ENCODE measurements at places on chromosomes 4 and X.

GRCh38 chrX:111671668-111672067 lies 9.3 kb upstream of the ALG13 start:
- DNase-seq: no peak

DNA sequence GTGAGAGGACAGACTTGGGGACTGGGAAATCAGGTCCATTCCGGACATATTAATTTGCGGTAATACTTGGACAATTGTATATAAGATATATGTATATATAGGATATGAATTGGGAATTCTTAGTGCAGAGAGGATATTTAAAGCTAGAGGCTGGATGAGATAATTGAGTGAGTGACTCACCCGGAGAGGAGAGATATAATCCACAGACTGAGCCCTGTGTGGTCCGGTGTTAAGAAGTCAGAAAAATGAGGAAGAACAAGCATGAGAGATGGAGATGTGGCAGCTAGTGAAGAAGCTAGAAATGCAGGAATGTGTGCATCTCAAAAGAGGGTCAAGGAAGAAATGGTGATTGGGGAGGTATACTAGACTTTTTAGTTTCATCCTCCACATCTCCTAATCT lies 336.2 kb downstream of the SLC7A11 start:
- DNase-seq: no peak

DNA sequence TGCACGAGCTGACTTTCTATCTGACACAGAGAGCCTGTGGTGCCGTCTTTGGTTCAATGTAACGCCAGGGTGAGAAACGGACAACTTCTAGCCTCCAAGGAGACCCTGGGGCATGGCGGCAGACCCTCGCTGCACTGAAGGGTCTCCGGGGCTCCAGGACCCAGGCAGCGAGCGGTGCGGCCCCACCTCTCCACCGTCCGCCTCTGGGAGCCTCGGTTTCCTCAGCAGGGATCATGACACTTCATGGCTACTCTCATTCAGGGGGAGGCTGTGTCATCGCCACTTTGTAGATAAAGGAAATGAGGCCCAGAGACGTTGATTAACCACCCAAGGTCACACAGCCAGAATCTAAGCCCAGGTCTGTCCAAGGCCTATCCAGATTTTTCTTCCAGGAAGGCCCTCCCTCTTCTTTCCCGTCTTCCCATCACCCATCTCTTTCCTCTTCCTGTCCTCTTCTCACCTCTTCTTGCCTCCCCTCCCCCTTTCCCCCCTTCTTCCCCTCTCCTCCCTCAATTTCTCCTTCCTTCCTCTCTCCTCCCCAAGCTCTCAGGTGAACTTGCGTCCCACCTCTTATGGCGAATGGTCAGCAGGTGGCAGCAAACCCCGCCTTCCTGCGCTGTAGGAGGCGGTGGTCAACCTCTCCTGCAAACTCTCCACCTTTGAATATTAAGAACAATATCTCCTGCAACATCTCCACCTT lies 69.3 kb upstream of the HMX1 start:
- no peak for DNase-seq

DNA sequence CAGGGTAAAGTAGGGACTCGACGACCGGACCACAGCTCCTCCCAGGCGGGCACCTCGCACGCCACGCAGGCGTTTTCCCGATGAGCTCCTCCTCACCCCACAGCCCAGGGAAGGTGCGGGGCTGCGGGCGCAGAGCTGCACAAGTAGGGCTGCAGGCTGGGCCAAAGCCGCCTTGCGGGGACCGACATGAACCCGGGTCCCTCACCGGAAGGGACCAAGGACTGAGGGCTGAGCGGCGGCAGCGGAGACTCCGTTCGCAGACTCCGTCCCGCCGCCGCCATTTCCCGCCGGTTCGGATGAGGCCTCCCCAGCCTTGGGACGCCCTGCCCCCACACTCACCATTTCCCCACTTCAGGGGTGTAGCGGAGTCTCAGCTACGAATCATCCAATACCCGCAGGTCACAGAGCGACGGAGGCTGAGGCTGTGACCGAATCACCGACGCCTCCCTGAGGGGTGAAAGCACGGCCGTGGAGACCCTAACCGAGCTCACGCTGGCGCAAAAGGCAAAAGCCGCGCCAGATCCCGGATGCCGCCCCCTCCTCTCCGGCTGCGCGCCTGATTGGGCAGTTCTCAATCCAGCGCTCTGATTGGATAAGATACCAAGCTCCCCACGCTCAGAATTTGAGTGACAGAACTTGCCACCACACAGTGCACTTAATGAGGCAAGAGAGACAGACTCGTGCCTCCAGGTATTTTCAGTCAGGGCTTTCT lies at the start of gene ZNF732:
Gene ZNF732, minus strand, starts transcription at position 506 of the 712 bp plus-strand sequence. Its CDS starts 164 bp downstream, at position 342.
- DNase-seq: no peak

- DNase-seq: no peak
These were observed 45.6 kb upstream of the ANK2 start for GRCh38 chr4:113003841-113004240.

DNA sequence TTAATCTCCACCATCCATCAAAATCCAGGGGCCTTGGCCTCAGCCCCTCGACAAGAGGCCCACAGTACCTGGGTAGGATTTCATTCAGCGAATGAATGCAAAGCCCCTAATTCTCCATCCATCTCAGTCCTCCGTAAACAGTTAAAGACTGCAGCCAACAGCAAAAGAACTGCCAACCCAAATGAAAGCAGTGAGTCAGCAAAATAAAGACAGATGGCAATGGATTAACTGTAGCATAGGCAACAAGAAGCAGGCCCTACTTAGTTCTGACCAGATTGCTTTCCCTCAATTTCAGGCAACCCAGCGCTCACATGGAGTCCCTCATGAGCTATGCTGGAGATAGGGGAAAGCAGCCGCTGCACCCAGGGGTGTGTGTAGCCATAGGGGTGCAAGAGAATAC lies 21.4 kb downstream of the PLAC1 start:
- no peak for DNase-seq

GRCh38 chr4:111873801-111874200 lies 271.5 kb upstream of the FAM241A start:
- DNase-seq: no peak

DNA sequence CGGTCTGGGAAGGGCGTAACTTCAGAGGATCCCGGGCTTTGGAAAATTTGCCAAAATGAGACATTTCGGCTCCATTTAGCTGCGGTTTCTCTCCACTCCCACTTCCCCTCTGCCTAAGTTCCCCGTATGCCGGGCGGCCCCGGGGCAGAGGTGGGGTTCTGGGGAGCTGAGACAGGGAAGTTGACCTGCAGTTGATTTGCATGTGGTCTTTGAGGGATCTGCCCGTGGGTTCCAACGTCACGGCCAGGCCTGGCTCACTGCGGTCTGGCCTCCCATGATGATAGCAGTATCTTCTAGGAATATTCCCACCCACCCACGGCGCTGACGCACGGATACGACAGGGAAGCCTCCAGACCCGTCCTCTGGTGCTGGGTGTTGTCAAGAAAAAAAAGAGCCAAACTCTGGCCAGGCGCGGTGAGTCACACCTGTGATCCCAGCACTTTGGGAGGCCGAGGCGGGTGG lies 27.3 kb upstream of the CRLF2 start:
- DNase-seq: no peak

DNA sequence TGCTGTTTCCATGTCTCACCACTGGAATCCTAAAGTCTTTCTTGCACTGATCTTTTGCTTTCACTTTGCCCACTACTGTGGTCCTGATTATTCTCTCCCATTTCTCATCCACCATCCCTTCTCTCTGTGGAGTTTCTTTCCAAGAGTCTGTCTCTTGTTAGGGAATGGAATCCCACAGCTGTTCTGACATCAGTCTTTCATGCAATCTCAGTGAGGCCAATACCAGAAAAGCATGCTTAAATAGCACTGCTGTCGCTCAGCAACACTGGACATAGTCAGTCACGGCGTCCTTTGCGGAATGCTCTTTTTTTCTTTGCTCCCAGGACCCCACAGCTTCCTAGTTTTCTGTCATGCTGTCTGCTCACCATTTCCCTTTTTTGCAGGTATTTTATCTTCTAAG lies 20.1 kb downstream of the SLITRK4 start:
- no peak for DNase-seq

GRCh38 chr4:118308306-118309030 lies 44.3 kb downstream of the PRSS12 start:
- DNase-seq: no peak

DNA sequence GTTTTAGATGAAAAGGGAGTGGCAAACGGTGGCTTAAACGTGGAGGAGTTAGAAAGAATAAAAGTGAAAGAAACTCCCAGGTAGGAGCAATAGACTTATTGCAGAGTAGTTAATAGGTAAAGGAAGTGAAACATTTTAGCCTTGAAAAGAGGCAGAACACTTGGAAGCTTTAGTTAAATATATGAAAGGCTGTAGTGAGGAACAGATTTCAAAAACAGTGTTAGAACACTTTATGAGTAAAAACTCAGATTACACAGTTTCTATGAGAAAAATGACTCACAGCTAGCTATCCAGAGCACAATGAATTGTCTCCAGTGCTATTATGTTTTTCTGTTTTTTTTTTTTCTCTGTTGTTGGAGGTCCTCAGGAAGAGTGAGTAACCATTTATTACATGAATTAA lies 45.8 kb downstream of the TACR3 start:
- DNase-seq: no peak

GRCh38 chr4:129429581-129430320 lies 333.8 kb downstream of the C4orf33 start:
- no peak for DNase-seq

GRCh38 chrX:9542761-9543111 lies 77.9 kb downstream of the TBL1X start:
- no peak for DNase-seq

DNA sequence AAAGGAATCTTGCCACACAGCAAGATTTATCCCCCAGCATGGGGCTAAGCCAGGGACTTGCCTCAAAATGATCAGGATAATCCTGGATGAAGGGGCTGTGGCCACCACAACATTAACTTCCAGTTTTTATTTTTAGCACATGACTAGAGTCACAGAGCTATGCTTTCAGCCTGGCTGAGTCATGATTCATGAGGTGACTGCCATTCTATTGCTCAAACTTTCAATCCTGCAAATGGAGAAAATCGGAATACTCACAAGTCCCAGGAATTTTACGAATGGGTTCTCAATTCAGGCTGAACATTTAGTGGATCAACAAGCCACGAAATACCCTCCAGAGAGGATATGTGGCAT lies 70.7 kb upstream of the HPGD start:
- no peak for DNase-seq

- no peak for DNase-seq
These were observed 714.7 kb downstream of the DMD start for GRCh38 chrX:32496671-32497070.

- no peak for DNase-seq
These were observed 169.6 kb downstream of the RAPGEF2 start for GRCh38 chr4:159272273-159273140.

DNA sequence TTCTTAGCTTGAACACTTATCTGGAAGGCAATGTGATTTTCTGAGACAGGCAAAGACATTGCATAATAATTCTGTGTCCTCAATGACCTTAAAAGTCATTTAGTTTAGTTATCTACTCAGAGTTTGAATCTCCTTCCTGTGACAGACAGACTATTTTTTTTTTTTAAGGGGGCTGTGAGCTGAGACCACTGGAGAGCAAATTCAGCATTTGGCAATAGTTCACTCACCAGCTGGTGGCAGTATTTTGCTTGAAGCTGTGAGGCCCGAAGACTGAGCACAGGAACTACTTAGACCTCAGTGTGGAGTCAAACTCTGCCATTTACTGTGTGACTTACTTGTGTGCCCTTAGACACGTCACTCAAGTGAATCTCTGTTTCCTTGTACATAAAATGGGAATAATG lies 22.9 kb upstream of the CPE start:
- DNase-seq: no peak

GRCh38 chrX:147981038-147981752 lies at the start of gene FMR1NB:
Gene FMR1NB, plus strand, starts transcription at chrX:147981337. Its CDS starts 66 bp downstream, at chrX:147981403.
- no peak for DNase-seq

GRCh38 chrX:29040160-29040559 lies 452.9 kb downstream of the IL1RAPL1 start:
- DNase-seq: no peak

GRCh38 chrX:30577362-30577991 lies at the start of gene TASL:
Gene TASL, minus strand, starts transcription at chrX:30577766. Its CDS starts 17,411 bp downstream, at chrX:30560355.
- DNase-seq: no peak

- DNase-seq: no peak
These were observed 14.1 kb upstream of the BRS3 start for GRCh38 chrX:136473663-136474062.

GRCh38 chr4:55291227-55291640 lies 54.8 kb upstream of the SRD5A3 start:
- DNase-seq: no peak

DNA sequence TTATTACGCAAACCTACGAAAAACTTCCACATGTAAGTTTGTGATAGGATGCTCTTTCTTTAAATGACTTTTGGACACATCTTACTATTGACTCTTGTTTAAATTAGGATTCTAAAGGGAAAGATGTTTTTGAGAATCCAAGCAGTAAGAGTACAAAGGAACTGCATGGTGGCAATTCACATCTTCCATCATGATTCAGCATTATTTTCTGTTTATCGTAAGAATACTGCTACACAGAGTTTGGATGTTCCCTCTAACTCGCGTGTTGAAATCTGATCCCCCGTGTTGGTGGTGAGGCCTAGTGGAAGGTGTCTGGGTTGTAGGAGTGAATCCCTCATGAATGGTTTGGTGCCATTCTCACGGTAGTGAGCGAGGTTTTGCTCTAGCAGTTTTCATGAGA lies 371.8 kb upstream of the FTHL17 start:
- DNase-seq: no peak

- no peak for DNase-seq
These were observed 66.3 kb upstream of the PUDP start for GRCh38 chrX:7214251-7214650.

DNA sequence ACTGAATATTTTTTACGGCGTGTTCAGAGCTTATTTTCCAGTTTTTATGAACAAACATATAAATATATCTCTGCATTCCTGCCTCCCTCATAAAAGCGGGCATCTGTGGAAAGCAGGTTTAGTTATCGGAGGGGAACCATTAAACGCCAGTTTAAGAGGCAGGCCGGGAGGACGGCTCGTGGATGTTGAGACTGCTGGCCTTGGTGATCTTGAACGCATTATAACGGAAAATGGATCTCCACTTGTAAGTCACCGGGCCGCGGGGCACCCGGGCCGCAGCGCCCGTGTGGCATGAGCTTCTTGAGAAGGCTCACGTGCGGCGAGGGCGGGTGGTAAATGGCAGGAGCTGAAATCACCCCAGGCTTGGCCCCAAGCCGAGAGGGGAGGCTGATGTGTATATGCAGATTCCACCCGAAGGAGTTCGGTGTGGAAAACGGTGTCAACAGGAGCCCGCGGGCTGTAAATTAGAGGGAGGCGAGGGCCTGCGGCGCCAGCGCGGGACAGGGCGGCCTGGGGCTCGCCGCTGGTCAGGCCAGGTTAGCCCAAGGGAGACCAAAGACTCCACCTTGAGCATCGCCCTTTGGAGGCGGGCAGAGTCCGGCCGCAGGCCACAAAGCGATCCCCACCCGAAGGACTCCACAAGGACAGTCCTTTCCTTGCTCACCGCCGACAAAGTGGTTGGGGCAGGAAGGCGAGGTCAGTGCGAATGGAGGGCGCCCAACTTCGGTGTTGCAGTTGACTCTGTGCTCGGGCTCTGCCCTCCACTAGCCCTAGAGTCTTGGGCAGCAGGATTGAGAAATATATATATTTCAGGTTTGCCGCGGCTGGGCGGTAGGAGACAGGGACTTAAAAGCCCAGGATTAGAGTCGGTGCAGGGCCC lies 1.3 kb upstream of the HAND2 start:
- no peak for DNase-seq

GRCh38 chr4:31125496-31125895 lies 405.3 kb downstream of the PCDH7 start:
- DNase-seq: no peak
